ENCODE measurements at places on chromosomes 7 and 10. TPM values are rescaled to one million over a fixed set of nuclear protein-coding genes. Genes with fewer than 3 reads are reported as not detected.

GRCh38 chr10:124650820-124651401, 93.3 kb downstream of the FAM53B start:
- H3K27me3 ChIP-seq: no peaks in the 10 kb centered on the region
- no peaks in the 10 kb centered on the region for H3K36me3 ChIP-seq
- no peak for DNase-seq
- no peak overlapping the region for H3K4me3 ChIP-seq
- H3K27ac ChIP-seq: peak overlapping the region; percentile 16

- no peaks in the 10 kb centered on the region for H3K27me3 ChIP-seq
- no peak overlapping the region for H3K4me3 ChIP-seq
- peaks cover 6% of the 10 kb centered on the region for H3K36me3 ChIP-seq
- no peak overlapping the region for H3K27ac ChIP-seq
- no peak for DNase-seq
Measured at GRCh38 chr10:102163342-102163989, 11.3 kb downstream of the NOLC1 start.

- H3K27ac ChIP-seq: no peak overlapping the region
- H3K36me3 ChIP-seq: no peaks in the 10 kb centered on the region
- peaks cover 7% of the 10 kb centered on the region for H3K4me1 ChIP-seq
Measured at GRCh38 chr10:80324891-80325364, 31.6 kb downstream of the DYDC1 start.

DNA sequence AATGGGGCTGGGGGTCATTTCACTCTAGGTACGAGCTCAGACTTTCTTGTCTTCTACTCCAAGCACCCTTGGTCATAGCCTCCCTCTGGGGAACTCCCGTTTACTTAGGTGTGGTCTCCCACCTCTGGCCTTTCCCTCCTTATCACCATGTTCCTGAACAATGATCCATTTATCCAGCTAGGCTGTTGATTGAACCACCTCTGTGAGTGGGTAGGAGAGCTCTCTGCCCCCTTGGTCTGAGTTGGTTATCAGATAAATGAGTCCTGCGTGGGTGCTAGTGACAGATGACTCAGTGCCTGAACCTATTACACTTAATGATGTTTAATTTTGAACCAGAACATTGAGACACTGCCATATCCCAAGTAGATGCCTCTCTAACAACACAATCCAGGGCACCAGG, 9.4 kb downstream of the BLNK start:
- DNase-seq: no peak
- no peak overlapping the region for H3K27ac ChIP-seq
- no peaks in the 10 kb centered on the region for H3K36me3 ChIP-seq
- H3K4me1 ChIP-seq: peaks cover 9% of the 10 kb centered on the region

DNA sequence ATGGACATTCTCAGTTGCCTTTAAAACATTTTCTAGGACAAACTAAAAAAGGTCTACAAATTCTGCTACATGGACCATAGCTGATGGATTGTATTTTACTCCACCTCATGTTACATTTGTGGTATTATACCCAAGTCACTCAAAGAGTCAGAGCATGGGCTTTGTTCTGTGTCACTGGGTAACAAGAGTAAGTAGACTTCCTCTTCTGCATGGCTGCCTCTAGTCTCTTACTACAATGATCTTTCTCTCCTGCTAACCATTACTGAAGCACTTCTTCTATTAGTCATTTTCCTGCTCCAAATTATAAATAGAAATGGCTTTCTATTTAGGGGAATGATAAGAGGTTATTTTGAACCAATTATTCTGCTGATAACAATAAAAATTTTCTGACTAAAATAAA, 727.4 kb upstream of the NRP1 start:
- H3K4me1 ChIP-seq: no peaks in the 10 kb centered on the region
- H3K27ac ChIP-seq: no peak overlapping the region
- peaks cover 10% of the 10 kb centered on the region for H3K36me3 ChIP-seq
- H3K27me3 ChIP-seq: no peaks in the 10 kb centered on the region
- no peak overlapping the region for H3K4me3 ChIP-seq

- no peaks in the 10 kb centered on the region for H3K27me3 ChIP-seq
- H3K4me1 ChIP-seq: no peaks in the 10 kb centered on the region
- H3K27ac ChIP-seq: peak overlapping the region; percentile 43
- H3K4me3 ChIP-seq: no peak overlapping the region
- DNase-seq: no peak
Measured at GRCh38 chr7:47414342-47415317, 167.3 kb downstream of the TNS3 start.

- H3K27me3 ChIP-seq: no peaks in the 10 kb centered on the region
- no peak overlapping the region for H3K4me3 ChIP-seq
- H3K4me1 ChIP-seq: no peaks in the 10 kb centered on the region
- no peak for DNase-seq
- H3K36me3 ChIP-seq: no peaks in the 10 kb centered on the region
Measured at GRCh38 chr10:92075829-92076228, 152.3 kb downstream of the BTAF1 start.

DNA sequence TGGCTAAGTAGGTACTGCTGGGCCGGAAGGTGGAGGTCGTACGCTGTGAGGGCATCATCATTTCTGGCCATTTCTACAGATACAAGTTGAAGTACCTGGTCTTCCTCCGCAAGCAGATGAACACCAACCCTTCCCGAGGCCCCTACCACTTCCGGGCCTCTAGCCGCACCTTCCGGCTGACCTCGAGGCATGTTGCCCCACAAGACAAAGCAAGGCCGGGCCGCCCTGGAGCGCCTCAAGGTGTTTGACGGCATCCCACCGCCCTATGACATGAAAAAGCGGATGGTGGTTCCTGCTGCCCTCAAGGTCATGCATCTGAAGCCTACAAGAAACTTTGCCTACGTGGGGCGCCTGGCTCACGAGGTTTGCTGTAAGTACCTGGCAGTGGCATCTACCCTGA, 56.8 kb downstream of the ATXN7L1 start:
- H3K4me1 ChIP-seq: peaks cover 17% of the 10 kb centered on the region
- H3K36me3 ChIP-seq: peaks cover 11% of the 10 kb centered on the region
- no peaks in the 10 kb centered on the region for H3K27me3 ChIP-seq
- no peak overlapping the region for H3K27ac ChIP-seq

DNA sequence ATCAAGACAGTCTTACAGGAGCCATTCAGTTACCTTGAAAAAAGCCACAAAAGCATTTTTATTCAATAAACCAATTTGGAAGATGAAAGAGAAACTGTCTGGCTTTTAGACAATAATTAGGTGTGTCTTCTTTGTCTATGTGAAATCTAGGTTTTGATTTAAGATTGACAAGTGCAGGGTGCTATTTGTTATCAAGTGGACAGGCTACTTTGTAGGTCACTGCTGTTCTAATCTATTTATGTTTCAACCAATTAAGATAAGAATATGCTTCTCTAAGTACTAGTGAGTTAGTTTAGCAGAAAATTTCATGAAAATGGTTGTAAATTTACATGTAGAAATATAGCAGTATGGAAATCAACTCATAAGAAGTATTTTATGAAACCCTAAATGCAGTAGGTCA, 177.5 kb downstream of the CACNA2D1 start:
- no peak overlapping the region for H3K27ac ChIP-seq
- H3K4me1 ChIP-seq: peaks cover 16% of the 10 kb centered on the region
- no peak overlapping the region for H3K4me3 ChIP-seq
- H3K36me3 ChIP-seq: no peaks in the 10 kb centered on the region

DNA sequence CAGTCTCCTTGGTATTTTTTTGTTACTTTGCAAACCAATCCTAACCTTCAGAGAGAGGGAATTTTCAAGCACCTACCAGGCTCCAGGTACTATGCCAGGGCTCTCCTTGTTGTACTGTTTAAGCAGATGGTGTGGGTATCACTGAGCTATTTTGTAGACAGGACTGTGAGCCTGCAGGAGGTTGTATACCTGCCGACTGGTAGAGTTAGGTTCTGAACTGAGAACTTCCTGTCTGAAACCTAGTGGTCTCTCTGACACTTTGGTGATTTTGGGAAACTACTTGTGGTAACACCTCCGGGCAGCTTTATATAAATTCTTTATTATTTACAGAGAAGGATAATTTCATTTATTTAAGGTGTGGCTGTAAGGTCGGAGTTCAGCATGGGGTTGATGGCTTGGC, 4.6 kb downstream of the ZNF853 start:
- H3K27me3 ChIP-seq: no peaks in the 10 kb centered on the region
- peaks cover 10% of the 10 kb centered on the region for H3K36me3 ChIP-seq
- peaks cover 4% of the 10 kb centered on the region for H3K4me1 ChIP-seq
- no peak overlapping the region for H3K27ac ChIP-seq
- no peak for DNase-seq
- H3K4me3 ChIP-seq: no peak overlapping the region

GRCh38 chr7:157195868-157196267, 57.1 kb downstream of the UBE3C start:
- H3K27ac ChIP-seq: no peak overlapping the region
- H3K4me3 ChIP-seq: no peak overlapping the region
- no peaks in the 10 kb centered on the region for H3K4me1 ChIP-seq
- no peaks in the 10 kb centered on the region for H3K27me3 ChIP-seq

DNA sequence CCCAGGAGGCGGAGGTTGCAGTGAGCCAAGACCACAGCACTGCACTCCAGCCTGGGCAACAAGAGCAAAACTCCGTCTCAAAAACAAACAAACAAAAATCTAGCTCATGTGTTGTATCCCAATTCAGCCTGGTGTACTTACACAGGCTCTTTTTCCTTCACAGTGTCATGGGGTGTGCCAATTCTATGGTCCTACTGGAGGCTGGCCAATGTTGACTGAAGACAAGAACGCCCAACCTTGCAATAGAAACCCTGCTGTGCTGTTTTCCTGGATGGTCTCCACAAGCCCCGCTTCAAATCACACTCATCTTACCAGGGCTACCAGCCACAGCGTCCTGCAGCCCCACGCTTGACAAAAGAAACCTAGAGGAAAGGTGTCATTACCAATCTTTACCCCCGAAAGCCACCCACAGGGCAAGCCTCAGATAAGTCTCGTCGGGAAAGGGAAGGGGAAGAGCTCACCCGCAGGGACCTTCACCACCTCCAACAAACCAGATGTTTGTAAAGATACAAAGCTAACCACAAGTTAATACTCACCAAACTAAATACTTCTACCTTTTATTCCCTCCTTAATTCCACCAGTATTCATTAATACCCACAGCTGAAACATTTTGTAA, 64.8 kb downstream of the TNS3 start:
- no peak overlapping the region for H3K4me3 ChIP-seq
- DNase-seq: no peak
- H3K27me3 ChIP-seq: no peaks in the 10 kb centered on the region
- no peaks in the 10 kb centered on the region for H3K36me3 ChIP-seq
- no peak overlapping the region for H3K27ac ChIP-seq

- H3K36me3 ChIP-seq: no peaks in the 10 kb centered on the region
- H3K27ac ChIP-seq: no peak overlapping the region
- H3K27me3 ChIP-seq: peaks cover 5% of the 10 kb centered on the region
- peaks cover 68% of the 10 kb centered on the region for H3K4me1 ChIP-seq
- no peak for DNase-seq
- H3K4me3 ChIP-seq: peak overlapping the region; percentile 98
Measured at GRCh38 chr10:102647443-102648268, 3.4 kb downstream of the TRIM8 start.

GRCh38 chr10:131186547-131187253, 124.8 kb downstream of the TCERG1L start:
- no peaks in the 10 kb centered on the region for H3K36me3 ChIP-seq
- H3K4me1 ChIP-seq: peaks cover 8% of the 10 kb centered on the region
- H3K4me3 ChIP-seq: no peak overlapping the region
- no peak overlapping the region for H3K27ac ChIP-seq

DNA sequence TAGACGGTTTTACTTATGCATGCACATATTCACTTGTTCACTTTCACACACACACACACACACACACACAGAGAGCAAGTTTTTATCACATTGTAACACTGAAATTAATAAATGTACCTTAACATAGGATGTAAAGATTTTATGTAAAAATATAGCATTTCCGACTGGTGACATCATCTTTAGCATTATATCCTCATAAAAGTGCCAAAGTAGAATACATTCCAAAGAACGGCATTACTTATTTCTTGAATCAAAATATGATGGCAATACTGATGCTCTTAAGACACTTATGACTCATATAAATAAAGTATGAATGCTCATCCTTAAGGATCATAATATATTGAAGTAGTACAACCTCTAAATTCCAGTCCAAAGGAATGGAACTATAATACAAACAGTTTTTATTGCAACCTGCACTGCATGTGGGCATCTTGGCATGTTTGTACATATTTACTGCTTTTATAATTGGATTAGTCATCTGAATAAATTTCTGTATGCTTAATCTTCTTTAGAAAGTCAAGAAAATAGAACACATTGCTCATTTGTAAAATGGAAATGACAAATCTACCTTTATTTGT, 290.0 kb upstream of the SEMA3A start:
- H3K36me3 ChIP-seq: no peaks in the 10 kb centered on the region
- no peaks in the 10 kb centered on the region for H3K4me1 ChIP-seq
- no peak for DNase-seq
- H3K27ac ChIP-seq: no peak overlapping the region
- no peaks in the 10 kb centered on the region for H3K27me3 ChIP-seq

DNA sequence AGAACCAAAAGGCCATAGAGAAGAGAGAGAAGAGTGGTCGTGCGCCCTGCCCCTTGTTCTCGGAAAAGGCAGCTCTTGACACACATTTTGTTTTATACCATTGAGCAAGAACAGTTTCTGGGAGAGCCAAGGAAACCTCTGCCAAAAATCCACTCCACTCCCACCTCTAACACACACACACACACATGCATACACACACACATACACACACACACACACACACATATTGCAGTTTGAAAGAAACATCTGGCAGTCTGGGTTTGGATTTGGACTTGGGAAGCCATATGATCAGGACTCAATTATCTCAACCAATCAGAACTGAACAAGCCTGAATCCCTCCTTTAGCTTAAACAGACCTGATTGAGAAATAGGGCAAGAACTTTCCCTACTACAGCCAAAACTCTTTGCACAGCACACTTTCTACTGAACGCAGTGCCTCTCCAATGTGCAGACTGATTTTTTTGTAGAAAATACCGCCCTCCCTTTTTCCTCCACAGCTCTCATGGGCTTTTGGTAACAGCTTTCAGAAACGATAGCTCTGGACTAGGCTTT, 484.0 kb upstream of the ZWINT start:
- H3K27ac ChIP-seq: no peak overlapping the region
- H3K27me3 ChIP-seq: no peaks in the 10 kb centered on the region
- no peak for DNase-seq
- no peaks in the 10 kb centered on the region for H3K36me3 ChIP-seq

DNA sequence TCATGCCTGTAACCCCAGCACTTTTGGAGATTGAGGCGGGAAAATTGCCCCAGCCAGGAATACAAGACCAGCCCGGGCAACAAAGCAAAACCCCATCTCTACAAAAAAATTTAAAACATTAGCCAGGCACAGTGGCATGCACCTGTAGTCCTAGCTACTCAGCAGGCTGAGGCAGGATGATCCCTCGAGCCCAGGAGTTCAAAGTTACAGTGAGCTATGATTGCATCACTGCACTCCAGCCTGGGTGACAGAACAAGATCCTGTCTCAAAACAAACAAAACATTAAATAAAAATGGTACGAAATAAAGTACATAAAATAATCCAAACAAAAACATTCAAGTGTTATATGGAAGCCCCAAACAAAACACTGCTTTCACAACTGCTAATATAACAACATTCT, 125.0 kb downstream of the SNX13 start:
- H3K36me3 ChIP-seq: peaks cover 26% of the 10 kb centered on the region
- DNase-seq: no peak
- no peaks in the 10 kb centered on the region for H3K27me3 ChIP-seq
- no peak overlapping the region for H3K27ac ChIP-seq
- no peak overlapping the region for H3K4me3 ChIP-seq

The SPDYE6 gene
- not detected for total RNA-seq

The CPA1 gene
- not detected for total RNA-seq

The KLLN gene
- total RNA-seq: 1.1 TPM

The EVX1 gene
- total RNA-seq: 0.80 TPM

The TIMM23 gene
- total RNA-seq: 72.0 TPM

The PARD3 gene
- 51.2 TPM for total RNA-seq

Measured in neural crest cell (in vitro differentiated cells).